Activated naive CD4-positive, alpha-beta T cell treated with Interleukin-2 at 50 U/mL for 16 hours (primary cell): ENCODE measurements at places on chromosomes 5 and 9.

GRCh38 chr5:1723957-1724821, 75.4 kb downstream of the MRPL36 start:
- no peak for DNase-seq

GRCh38 chr9:137647096-137647714, 28.4 kb downstream of the EHMT1 start:
- DNase-seq = no peak

GRCh38 chr9:76218886-76219445, 175.3 kb downstream of the RFK start:
- no peak for DNase-seq

GRCh38 chr5:124040799-124041198, 528.8 kb downstream of the CSNK1G3 start:
- DNase-seq = no peak

DNA sequence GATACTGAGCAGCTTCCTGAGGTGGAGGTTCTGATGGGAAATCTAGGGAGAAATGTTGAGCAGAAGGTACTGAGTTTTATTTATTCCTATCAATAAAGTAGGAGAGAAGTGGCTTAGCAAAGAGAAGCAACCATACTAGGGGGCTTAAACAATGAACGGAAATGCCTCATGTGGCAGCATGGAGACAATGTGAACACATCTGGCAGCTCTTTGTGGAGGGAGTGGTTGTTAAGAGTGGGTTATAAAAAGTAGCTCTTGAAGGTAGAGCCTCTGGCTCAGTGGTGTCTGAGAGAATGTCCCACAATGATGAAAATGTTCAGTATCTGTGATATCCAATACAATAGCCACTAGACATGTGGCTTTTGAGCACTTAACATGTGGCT, 52.7 kb upstream of the EQTN start:
- no peak for DNase-seq

DNA sequence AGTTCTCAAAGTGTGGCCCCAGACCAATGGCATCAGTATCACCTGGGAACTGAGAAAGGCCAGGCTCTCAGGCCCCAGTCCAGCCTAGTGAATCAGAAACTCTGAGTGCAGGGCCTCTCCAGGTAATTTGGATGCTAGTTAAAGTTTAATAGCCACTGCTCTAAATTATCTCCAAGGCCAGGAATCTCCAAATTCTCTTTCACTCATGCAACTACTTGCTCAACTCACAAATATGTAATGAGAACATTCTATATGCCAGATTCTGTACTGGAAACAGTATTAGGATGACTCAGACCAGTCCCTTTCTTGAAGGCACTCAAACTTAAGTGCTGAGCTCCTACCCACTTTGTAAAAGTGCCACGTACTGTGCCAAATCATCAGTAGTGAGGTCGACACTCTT, 84.6 kb downstream of the PAPPA start:
- no peak for DNase-seq

GRCh38 chr9:112831969-112832368, 58.7 kb downstream of the SLC46A2 start:
- no peak for DNase-seq

DNA sequence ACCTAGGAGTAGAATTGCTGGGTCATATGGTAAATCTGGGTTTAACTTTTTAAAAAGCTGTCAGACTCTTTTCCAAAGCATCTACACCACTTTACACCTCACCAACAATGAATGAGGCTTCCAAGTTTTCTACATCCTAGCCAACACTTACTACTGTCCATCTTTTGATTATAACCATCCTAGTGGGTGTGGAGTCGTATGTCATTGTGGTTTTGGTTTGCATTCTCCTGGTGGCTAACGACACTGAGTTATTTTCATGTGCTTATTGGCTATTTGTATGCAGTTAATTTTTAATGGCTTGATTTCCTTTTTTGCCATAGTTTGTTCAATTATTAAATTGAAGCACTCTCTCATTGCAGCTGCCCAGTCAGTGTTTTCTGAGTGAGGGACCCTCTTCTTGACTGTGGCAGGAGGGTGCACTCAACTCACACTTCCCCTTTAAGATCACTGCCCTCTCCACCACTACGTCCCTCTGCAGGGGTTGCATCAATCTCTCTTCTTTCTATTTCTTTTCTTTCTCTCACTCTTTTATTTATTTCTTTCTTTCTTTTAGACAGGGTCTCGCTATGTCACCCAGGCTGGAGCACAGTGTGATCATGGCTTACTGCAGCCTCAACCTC, 182.3 kb downstream of the C9orf152 start:
- DNase-seq = no peak

DNA sequence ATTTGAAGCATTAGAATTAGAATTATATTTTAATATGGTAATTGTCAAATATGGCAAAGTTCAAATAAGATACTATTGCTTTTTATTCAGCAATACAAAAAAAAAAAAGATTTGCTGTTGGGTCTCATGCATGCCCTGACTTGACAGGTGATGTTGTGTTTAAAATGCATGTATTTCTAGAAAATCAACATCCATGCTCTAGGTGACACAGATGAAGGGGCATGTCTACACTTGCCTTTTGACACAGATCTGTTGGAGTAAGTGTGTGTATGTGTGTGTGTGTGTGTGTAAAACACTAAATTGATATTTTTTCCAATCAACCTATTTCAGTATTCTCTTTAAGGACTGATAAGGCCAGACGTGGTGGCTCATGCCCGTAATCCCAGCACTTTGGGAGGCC, 38.1 kb upstream of the SMARCA2 start:
- DNase-seq = no peak

- DNase-seq = no peak
These were observed 17.6 kb downstream of the NCS1 start for GRCh38 chr9:130189840-130190239.

DNA sequence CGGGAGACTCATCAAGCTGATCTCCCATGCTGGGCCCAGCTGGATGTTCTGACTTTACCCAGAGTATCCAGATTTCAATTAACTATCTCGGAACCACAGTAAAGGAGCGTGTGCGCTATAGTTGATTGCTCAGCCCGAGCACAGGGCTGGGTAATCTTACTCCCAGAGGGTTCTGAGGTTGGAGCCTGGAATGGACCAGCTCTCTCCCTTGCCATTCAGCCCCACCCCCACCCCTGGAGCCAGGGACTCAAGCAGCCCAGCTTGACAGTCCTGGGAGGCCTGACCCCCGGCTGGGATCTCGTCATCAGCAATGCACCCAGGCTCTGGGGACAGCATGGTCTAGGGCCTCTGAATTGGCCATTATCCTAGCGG, 23.7 kb upstream of the PTGES start:
- DNase-seq = no peak

DNA sequence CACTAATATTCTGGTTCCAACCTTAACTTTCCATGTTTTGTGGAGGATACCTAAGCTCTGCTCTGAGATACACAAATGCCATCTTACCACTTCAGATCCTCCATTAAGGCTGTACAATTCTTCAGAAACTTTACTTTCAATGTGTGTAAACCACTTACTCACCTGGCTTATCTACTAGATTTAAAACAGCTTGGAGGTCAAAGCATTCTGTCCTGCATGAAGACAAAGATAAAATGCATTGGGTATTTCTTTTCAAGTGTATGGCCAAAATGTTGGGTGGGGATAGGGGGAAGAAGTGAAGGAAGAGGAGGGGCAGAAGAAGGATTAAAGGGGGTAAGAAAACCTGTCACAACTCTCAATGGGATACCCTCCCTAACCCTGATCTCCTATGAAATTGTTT, 939 bp downstream of the GOLGA1 start:
- no peak for DNase-seq
